ENCODE measurements at places on chromosomes 11 and 22. TPM values are rescaled to one million over a fixed set of nuclear protein-coding genes. Genes with fewer than 3 reads are reported as not detected.

SCT gene
- polyA plus RNA-seq, result not detected

CNIH2 gene
- 1.2 TPM for polyA plus RNA-seq

MS4A6E gene
- not detected for polyA plus RNA-seq

DNA sequence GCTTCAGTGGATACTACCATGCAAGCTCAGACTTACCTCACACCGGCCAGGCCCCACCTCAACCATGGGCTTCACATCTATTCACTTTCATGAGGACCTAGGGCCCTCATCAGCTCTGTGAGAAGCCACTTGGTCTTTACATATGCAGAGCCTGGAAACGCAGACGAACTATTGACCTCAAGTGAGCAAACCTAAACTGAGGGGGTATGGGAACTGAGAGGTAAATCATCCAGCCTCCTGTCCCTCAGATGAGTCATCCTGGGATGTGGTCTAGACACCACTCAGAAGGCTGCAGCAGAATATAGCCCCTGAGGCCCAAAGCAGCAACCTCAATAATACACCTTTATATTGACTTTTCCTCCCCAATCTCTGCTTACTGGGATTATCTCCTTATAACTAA, 578.0 kb downstream of the INSC start:
- no peak for DNase-seq

GRCh38 chr11:62875698-62876478, 4.8 kb upstream of the SLC3A2 start:
- no peak for DNase-seq

GRCh38 chr11:118533769-118534729, 3.1 kb downstream of the TMEM25 start:
- no peak for DNase-seq

GRCh38 chr22:17057959-17058814, 26.6 kb upstream of the IL17RA start:
- DNase-seq, result no peak

- DNase-seq, result no peak
Measured at GRCh38 chr22:41775976-41776375, 24.5 kb upstream of the CCDC134 start.

DNA sequence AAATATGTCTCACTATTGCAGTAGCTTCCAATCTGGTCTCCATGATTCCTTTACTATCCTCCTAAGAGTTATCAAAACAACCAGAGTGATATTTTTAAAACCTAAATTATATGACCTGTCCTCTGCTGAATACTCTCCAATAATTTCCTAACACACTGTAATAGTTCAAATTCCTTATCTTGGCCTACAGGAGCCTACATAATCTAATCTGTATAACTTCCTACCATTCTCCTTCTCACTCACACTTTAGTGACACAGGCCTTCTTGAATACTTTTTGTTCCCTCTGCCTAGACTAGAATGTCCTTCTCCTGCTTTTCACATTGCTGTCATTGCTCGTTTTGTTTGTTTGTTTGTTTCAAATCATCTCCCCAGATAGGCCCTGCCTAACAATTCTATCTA, 9.4 kb downstream of the FHIP1B start:
- no peak for DNase-seq

- no peak for DNase-seq
Measured at GRCh38 chr22:30516731-30517130, 11.2 kb upstream of the SEC14L4 start.

DNA sequence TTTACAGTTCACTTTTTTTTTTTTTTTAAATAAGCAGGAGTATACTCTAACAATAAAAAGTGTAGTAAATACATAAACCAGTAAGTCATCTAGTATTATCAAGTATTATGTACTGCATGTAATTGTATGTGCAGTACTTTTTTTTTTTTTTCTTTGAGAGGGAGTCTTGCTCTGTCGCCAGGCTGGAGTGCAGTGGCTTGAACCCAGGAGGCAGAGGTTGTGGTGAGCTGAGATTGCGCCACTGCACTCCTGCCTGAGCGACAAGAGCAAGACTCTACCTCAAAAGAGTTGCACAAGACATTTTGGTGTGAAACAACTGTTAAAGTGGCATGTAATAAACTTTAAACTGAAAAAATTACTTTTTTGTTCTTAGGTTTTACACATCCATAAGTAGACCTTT, 16.7 kb downstream of the BCL2L13 start:
- no peak for DNase-seq
